Thoracic aorta (tissue), 2 donors: ENCODE measurements at places on chromosomes 7 and 10. TPM values are rescaled to one million over a fixed set of nuclear protein-coding genes. Genes with fewer than 3 reads are reported as not detected.

- DNase-seq = no peak
Observed at GRCh38 chr7:2938514-2939192, 94.5 kb upstream of the GNA12 start.

- DNase-seq = no peak
Observed at GRCh38 chr10:94432443-94432842, 30.1 kb downstream of the TBC1D12 start.

DNA sequence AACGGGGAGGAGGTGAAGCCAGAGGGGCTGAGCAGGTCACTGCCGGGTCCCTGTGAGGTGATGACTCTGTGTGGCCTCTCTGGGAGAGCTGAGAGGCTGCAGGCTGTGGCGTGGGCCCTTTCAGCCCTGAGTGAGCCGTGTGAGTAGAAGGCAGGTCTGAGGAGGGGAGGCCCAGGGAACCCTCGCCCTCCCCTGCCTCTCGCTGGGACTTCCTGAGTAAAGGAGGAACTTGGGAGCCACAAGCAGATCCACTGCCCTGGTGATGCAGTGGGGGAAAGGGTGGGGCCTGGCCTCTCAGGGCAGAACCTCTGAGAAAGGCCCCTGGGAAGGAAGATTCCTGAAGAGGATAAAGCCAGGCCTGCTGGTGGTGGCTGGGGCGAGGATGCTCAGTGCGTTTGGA, 22.8 kb downstream of the EEPD1 start:
- no peak for DNase-seq

DNA sequence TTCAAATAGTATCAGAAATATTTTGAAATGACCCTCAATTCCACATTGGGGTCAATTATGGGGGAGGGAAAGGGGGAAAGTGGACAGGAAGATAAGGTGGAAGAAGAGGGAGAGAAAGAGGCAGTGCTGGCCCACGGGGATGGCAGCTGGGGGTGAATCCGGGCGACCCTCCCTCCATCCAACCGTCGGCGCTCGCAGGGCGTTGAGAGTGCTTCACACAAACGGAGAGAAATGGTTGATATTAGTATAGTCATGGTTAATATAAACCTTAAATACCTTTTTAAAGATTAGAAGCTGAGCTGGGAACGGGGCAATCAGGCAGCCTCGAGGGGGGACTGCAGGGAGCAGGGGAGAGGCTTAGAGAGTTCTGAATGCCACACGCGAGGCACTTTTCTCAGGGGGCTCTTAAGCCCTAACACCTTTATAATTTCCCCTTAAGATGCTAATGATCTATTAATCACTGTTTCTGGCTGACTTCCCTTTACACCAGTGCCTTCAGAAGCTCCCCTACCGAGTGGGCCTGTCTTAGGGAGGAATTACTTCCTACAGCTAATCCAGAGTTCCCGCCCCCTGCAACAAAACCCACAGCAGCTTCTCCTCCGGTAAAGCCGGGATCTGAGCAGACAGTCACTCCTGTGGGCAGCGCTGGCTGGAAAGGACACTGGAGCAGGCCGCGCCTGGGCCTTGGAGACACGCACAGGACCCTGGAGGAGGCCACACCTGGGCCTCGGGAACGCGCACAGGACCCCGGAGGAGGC, 39.5 kb downstream of the PRKAG2 start:
- DNase-seq = no peak

DNA sequence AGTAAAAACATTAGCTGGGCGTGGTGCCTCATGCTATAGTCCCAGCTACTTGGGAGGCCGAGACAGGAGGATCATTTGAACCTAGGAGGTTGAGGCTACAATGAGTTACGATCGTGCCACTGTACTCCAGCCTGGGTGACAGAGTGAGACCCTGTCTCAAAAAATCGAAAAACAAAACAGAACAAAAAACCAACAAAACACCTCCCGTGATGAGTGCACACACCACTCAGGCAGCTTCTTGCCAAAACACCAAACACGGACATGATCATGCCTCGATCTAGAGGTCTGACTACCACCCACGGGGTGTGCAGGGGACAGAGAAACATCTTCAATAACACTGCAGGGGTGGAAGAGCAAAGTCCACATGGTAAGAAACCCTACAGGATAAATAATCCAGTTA, 44.4 kb downstream of the AMZ1 start:
- no peak for DNase-seq

DNA sequence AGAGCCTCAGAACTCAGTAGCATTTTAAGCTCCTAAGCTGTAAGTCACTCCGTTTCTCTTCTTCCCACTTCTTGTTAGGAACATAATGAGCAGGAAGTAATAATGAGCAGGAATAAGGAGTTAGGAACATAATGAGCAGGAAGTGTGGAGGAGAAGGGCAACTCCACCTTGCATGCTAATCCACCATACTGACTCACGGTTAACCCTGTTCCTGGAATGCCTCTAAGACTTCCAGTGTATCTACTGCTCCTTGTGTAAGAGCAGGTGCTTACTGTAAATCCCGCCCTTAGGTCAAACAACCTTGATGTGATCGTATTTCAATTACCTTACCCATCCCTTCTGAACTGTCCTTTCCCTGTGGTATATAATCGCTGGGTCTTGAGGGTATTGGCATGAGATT, 528.7 kb downstream of the CALN1 start:
- DNase-seq = no peak

DNA sequence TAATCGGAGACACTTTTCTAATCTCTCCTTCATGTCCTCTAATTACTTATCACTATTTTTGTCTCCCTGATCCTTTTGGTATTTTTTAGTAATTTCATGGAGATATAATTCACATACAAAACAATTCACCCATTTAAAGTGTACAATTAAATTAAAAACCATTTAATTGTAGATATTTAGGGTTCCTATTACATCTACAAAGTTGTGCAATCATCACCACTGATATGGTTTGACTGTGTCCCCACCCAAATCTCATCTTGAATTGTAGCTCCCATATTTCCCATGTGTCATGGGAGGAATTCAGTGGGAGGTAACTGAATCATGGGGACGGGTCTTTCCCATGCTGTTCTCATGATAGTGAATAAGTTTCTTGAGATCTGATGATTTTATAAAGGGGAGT, 29.0 kb downstream of the GCC1 start:
- DNase-seq = no peak

DNA sequence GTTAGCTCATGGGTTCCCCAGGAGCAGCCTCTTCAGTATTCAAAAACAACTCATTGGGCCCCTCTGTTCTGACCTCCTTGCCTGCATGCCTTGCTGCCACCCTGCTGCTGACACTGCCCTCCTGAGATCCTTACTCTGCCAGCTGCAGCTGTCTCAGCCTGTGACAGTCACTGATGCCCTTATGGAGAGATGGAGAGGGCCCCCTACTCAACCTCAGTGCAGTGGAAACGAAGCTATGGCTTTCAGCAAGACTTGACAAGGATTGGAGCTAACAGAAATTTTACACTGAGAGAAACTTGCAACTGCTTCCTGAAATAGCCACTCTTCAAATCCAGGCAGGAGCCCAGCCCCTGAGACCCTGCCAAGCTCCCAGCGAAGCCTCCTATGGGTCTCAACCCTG, 678.3 kb upstream of the C7orf33 start:
- DNase-seq = no peak

DNA sequence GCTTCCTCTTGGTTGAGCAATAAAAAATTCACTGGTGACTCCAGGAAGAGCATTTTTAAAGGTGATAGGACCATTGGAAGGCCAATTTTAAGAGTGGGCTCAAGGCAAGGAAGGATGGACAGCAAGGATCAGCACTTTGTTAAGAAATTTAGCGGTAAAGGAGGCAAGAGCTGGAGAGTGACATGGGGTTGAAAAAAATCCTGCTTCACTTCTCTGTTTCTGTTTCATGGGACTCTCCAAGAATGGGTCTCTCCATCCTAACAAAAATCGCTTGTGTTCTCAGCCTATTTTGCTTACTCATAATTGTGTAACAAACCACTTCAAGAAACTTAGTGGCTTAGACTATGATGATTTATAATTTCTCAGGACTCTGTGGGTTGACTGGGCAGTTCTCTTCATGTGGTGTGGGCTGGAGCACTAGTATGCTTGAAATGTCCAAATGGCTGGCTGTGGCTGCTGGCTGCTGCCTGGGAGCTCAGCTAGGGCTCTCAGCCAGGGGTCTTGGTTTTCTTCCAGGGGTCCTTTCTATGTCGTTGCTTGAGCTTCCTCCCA, 59.8 kb upstream of the ZNRF2 start:
- DNase-seq = no peak

GRCh38 chr7:40297741-40298311, 163.0 kb downstream of the SUGCT start:
- DNase-seq = no peak

GRCh38 chr10:98587156-98587837, 140.6 kb upstream of the HPS1 start:
- no peak for DNase-seq

DNA sequence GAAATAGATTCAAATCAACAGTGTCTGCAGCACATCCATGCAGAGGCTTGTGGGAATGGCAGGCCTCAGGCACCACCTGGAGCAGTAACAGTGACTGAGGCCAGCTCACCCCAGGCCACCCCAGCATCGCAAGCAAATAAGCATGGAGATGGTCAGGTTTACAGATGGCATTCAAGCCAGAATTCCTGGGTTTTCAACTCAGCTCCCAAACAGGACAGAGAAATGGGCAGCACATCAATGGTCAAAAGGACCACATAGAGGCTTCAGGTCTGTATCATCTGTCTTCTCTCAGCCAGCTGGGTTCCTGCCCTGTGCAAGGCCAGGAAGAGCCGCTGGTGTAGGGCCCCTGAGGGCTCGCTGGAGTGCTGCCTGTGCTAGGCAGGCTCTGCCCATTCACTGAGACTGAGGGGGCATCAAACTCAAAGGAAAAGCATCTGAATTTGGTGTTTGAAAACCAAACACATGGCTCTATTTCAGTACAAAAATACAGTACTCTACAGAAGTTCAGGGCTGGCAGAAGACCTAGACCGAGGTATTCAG, 112.5 kb downstream of the KMT2E start:
- DNase-seq = no peak

DNA sequence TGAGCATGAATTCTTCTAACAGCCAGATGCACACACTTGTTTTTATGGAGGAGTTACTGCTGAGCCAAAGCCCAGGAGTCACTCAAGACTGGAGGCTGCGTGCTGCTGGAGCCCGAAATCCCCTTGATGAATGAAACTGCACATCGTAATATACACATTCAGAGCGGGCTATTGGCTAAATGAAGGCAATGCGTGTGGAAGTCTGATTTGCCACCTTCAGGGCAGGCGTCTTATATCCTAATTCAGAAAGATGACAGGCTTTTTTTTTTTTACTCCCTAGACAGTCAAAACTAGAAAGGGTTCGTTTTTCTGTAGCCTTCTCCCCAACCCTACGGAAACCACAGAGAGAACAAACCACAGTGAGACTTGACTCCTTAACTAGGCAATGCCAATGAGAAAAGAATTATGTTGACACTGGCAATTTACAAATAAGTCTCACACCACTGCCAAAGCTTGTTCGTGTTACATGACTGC, 227.2 kb upstream of the KLF14 start:
- no peak for DNase-seq

Gene CPA1
- 4.1 TPM for total RNA-seq

Gene SLC16A9
- total RNA-seq = 1.6 TPM

Gene SORBS1
- 1,110 TPM for total RNA-seq

Gene PNLIPRP3
- total RNA-seq = not detected

Gene LIPF
- total RNA-seq = not detected

Gene STEAP1
- 15.6 TPM for total RNA-seq
